ENCODE measurements at places on chromosomes 7 and 10.

GRCh38 chr7:110157631-110158362 lies 933.1 kb upstream of the LRRN3 start:
- DNase-seq, result no peak

- no peak for DNase-seq
Measured at GRCh38 chr10:98205351-98205750, 62.6 kb downstream of the LOXL4 start.

- no peak for DNase-seq
Measured at GRCh38 chr7:145169908-145170307, 334.1 kb upstream of the TPK1 start.

- no peak for DNase-seq
Measured at GRCh38 chr10:77016855-77017254, 620.8 kb downstream of the KCNMA1 start.

DNA sequence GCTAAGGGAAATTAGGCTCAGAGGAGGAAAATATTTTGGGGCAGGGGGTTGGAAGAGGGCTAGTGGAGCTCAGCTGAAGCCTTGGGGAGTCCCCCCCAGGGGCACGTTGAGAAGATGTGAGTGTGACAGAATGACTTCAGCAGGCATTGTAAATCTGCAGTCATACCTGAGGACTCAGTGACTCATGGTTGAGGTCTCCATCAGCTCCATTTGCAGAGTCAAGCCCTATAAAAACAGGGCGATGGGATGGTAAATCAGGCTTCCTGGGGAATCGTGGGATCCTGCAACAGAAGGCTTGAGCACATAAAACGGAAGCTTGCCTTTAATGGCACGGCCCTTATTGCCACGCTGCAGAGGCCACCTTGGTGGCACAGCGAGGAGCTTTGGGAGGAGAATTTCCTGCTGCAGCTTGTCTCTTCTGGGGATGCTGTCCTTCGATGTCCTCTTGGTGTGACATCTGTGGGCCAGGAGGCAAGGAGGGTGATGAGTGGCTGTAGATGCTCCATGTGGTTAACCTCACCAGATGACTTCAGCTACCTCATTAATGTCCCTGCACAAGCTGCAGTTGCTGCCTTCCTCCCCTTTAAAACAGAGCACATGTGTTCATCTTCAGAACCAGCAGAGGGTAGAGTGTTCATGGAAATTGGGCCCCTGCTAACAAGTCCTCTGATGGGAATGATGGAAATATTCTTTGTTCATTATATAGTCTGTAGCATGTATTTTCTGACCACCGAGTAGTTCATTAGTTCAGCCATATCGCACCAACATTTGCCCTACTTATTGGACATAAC lies 285.9 kb downstream of the LRMDA start:
- DNase-seq, result no peak

DNA sequence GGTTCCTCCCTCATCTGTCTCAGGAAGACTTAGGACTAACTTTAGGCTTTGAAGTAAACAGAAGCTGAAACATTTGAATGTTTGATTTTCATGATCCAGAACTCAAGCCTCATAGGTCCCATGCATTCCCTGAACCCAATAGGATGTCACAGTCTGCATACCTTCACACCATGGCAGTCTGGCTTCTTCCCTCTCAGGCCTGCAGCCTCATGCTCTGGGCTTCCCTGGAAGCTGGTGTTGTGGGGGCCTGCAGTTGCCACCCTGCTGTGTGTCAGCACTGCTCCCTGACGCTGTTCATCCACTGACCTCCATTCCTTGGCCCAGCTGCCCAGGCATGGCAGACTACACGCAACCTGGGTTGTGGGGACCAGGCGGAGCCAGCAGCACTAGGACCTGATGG lies 267.5 kb upstream of the KAT6B start:
- no peak for DNase-seq

DNA sequence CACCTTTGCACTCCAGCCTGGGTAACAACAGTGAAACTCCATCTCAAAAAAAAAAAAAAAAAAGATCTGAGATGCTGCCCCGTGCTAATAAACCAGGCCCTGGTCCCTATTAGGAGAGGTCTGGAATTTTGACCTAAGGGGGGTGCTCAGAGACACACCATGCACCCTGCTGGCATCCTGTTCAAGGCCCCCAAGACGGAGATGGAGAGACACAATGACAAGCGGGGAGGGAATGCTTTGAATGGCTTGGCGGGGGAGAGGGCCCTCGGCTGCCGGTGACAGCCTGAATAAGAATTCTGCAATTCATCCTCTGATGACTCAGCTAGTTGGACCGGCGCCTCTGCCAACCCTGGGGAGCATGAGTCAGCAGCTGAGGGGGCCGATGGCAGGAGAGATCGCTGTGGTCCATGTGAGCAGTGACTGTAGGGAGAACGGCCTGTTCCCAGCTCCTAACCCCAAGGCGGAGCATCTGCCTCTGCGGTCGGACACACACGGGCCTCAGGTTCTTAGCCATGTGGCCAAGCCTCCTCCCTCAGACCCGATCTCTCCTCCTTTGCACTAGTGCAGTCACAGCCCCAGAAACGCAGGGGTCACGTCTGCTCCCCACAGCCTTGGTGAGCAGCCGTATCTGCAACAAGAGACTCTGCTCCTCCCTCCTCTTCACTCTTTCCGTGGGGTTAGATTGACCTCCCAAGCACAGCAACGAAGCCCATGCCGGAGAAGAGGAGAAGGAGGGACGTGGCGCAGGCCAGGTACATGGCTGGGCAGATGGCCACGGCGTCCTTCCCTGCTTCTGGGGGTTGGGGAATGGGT lies 14.9 kb downstream of the TRIM56 start:
- peak; percentile 95 for DNase-seq

DNA sequence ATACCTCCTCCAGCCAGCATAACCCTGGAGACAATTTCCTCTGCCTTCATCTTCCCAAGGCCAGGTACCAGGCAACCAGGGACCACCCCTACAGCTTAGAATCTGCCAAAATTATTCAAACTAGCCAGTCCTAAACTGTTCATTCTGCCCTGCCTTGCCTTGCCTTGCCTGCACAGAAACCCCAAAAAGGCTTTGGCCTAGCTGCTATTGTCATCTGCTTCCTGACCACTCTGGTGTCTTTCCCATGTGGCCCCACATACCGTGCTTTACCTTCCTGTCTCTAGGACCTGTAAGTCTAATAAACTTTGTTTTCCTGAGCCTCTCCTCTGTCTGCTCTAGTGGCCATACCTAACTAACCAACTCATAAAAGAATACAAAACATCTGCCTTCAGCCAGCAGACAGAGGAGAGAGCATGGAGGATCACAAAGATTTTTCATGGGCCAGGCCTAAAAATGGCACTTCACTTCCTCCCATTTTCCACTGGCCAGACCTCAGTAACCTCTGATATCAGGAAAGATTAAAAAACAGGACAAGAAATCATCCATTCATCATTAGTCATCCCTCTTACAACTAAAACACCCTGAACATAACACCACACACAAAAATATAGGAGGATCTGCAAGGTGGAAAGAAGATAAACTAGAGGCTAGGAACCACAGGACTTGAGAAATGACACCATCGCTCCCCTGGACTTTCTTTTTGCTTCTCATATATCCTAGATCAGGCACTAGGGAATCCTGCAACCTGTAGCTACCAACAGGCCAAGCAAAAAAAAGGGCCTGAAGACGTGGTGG lies 51.5 kb downstream of the IMMP2L start:
- no peak for DNase-seq

- DNase-seq, result no peak
Measured at GRCh38 chr10:128384831-128385230, 258.6 kb upstream of the MKI67 start.

GRCh38 chr10:67527351-67527750 lies 168.6 kb downstream of the CTNNA3 start:
- no peak for DNase-seq

- no peak for DNase-seq
Measured at GRCh38 chr7:148334441-148334956, 256.1 kb upstream of the C7orf33 start.

- DNase-seq, result no peak
Measured at GRCh38 chr7:116236020-116236630, 25.8 kb downstream of the TES start.

GRCh38 chr10:117419921-117420320 lies 44.7 kb upstream of the PDZD8 start:
- DNase-seq, result no peak

- peak; percentile 46 for DNase-seq
Measured at GRCh38 chr7:101527844-101528667, 101.0 kb downstream of the MYL10 start.

- no peak for DNase-seq
Measured at GRCh38 chr7:38700116-38700515, 68.9 kb upstream of the AMPH start.

- peak; percentile 28 for DNase-seq
Measured at GRCh38 chr10:133024704-133025557, 62.8 kb upstream of the ADGRA1 start.

DNA sequence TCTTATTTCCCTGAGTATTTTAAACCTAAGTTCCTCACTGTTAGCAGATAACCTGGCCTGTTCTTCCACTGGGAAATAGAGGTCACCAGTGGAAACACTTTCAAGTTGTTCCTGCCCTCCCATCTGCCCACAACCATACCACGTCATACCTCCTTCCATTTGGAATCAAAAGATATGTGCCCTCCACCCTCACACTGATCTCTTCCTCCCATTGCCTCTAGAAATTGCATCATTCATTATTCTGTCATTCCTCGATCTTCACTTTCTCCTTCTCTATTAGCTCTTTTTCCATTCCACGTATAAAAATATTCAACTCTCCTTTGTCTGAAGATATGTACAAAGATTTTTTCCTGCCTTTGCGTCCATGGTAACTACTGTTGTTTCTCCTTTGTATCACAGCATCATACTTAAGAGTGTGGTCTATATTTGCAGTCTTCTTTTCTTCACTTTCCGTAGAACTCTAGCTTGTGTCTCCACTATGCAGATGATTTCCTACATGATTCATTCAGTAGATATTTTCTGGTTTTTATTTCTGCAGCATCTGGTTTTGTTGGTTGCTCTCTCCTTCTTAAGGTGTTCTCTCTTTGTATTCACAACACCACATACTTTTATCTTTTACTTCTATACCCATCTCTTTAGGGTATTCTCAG lies 312.3 kb downstream of the REEP3 start:
- DNase-seq, result no peak

GRCh38 chr7:89914711-89915110 lies 239.6 kb upstream of the STEAP1 start:
- no peak for DNase-seq

DNA sequence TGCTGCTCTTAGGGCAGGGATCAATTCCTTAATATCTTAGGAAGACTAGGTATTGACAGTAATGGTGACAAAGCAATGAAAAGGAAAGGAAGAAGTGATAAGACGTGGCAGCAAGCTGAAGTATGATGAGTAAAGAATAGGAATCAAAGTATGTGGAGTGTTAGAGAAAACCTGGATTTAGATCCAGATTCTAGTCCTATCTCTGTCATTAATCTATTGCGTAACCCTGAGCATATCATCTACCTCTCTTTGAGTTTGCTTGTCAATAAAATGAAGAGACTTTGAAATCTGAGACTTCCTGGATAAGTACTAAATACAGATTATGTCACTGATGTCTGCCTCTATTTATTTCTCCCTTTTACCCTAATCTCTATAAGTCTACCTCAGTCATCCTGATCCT lies 89.2 kb downstream of the PTEN start:
- no peak for DNase-seq

DNA sequence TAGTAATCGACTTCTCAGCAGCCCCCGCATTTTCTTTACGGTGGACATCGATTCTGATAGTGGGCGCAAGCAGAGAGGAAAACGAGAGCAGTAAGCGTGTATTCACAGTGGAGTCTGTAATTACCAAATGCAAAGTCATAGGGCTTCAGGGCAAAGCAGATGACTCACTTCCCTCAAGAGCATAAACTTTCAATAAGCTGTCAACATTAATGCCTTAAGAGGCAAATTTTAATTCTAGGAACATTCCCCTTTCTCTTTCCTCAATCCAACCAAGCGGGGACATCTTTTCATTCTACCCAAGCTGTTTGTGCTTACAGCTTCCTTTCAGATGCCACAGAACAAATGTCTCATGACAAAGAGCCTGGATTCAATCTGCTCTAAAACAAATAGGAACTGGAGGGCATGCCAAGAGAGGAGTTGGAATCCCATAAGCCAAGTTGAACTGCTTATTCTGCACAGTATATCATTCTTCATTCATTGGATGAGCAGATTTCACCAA lies 48.6 kb downstream of the MALSU1 start:
- no peak for DNase-seq

DNA sequence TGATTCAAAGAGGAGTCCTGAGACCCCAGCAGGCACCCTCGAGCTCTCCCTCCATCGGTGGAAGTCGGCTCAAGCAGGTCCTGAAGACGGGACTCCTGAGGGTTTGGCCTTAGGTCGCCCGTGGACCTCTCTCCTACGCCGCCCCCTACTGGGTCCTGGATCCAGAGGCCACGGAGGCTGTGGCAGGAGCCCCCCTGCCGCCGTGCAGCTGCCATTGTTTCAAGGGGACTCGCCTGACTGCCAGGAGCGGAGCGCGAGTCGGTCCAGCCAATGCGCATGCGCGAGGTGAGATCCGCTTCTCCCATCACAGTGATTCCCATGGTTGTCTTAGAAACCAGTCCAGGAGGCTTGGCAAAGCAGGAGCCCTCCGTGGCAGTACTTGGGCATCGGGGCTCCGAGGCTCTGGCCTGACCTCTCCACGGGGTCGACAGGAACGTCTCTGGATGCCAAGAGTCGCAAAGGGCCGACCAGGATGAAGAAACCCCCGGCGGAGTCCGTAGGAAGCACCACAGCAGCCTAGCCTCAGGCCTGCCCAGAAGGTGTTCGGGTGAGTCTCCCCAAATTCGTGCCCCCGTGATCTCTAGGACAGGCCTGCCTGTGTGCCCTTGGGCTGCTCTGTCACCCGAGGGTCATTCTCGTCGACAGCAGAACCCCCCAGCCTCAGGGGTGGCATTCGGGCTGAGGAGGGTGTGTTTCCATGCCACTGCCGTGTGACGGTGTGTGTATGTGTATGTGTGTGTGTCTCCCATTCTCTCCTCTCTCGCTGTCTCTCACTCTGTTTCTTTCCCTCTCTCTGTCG lies 322.3 kb downstream of the ZNF716 start:
- no peak for DNase-seq

DNA sequence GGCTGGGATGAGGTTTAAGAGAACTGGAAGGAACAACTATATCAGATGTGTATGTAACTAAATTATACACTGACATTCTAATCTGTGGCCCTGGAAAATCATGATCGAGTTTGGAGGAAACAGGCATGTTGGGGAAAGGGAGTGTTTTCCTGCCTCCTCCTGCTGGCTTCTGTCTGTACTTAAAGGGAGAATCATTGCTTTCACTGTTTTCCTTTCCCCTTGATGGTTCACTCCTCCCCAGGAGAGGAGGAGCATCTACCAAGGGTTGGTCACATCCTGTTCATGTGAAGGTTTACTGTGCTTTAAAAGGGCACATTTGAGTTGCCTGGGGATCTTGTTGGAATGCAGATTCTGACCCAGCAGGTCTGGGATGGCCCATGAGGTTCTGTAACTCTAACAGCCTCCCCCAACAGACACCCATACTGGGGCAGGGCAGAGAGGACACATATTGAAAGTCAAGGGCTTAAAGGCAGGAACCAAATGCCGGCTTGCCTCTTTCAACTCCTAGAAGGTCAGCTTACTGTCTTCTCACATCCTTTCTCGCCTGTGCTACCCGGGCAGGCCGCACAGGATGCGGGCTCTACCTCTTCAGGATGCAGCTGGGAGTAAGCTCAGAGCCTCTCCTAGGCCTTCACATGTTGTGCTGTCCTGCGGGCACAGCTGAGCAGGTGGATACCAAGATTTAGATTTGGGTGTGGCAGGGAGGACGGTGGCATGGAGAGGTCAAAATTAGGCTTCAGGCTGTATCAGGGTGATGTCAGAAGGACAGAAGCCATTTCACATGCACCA lies 694.8 kb downstream of the KCNMA1 start:
- no peak for DNase-seq
